ENCODE measurements at places on chromosomes 4 and X.
A peak's percentile ranks its signal among the peaks of the same experiment; 100 is the strongest.

- no peak for DNase-seq
Observed at GRCh38 chrX:152313529-152314302, 137.4 kb downstream of the GABRA3 start.

DNA sequence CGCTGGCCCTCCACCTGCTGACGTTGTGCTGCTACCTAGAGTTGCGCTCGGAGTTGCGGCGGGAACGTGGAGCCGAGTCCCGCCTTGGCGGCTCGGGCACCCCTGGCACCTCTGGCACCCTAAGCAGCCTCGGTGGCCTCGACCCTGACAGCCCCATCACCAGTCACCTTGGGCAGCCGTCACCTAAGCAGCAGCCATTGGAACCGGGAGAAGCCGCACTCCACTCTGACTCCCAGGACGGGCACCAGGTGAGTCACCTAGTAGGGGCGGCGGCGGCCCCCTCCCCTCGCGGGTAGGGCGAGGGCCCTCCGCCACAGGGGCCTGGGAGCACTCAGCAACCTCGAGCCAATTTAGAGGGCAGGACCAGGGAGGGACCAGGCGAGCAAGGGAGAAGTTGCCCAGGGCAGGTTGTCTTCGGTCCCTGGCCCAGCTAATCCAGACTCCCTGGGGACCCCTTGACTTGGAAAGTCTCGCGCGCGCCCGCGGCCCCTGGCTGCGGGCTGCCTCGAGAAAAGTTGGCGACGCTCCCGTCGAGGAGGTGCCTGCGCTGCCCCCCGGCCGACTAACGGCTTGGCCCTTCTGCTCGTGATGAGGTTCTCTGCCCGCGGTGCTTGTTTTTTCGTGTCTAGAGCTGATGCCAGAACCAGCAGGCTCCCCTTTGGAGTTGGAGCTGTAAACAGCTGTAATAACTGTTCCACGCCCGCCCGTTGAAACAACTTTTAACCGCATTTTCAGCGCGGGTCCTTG lies 717 bp downstream of the EDA start:
- no peak for DNase-seq

DNA sequence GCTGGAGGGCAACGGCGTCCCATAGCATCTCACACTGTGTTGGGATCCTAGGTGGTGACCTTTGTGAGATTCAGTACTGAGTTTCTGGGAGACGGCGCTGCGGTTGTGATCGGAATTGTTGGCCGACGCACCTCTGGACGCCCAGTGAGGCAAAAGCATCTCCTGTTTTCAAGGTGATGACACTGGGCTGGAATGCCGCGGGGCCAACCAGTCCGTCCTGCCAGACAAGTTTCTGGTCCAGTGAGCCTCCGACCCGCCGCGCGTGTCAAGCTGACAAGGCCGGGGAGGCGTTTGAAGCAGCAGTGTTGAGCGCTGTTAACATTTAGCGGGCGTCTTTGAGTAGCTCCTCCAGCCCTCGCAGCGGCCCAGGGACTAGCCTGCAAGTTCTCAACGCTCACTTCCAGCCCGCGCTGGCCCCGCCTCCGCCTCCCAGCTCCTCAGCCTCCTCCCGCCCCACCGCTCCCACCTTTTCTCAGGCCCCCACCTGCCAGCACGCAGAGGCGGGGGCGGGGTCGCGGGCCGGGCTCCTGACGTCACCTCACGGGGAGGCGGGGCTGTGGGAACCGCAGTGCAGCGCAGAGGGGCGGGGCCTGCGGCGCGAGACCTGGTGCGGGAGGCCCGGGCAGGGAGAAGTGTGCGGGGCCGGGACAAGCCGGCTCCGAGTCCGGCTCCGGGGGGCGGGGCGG lies 482 bp upstream of the CDS1 start:
- DNase-seq: peak; percentile 57

GRCh38 chr4:40552536-40552935 lies 77.1 kb downstream of the RBM47 start:
- DNase-seq: no peak

GRCh38 chr4:23648854-23649596 lies 240.8 kb downstream of the PPARGC1A start:
- DNase-seq: no peak

DNA sequence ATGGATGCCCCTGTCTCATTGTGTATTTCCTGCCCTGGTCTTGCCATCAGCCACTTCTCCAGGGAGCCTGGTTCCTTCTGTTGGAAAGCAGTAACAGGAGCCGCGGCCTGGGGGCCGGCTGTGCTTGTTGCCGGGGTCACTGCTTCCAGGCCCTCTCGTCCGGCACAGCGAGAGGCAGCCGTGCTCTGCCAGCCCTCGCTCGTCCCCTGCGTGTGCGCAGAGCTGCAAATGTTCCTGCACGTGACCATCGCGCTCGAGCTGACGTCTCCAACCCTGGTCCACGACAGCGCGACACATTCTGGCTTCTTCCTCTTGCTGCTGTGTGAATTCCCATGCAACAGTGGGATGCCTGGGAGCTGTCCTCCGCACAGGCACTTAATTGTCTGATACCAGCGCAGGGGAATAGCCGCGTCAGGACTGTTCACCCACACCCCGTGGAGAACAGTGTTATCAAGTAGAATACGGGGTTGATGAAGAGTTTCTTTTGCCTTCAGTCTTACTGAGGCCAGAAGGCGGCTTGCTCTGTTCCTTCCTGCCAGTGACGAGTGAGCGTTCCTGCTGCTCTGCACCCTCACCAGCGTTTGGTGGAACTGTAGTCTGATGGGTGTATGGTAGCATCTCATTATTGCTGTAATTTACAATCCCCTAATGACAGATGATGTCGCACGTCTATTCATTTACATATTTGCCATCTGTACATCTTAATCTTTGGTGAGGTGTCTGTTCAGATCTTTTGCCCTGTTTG lies 12.3 kb downstream of the PDE6B start:
- no peak for DNase-seq

- peak; percentile 73 for DNase-seq
Observed at GRCh38 chr4:78622253-78622979, 70.8 kb downstream of the ANXA3 start.

DNA sequence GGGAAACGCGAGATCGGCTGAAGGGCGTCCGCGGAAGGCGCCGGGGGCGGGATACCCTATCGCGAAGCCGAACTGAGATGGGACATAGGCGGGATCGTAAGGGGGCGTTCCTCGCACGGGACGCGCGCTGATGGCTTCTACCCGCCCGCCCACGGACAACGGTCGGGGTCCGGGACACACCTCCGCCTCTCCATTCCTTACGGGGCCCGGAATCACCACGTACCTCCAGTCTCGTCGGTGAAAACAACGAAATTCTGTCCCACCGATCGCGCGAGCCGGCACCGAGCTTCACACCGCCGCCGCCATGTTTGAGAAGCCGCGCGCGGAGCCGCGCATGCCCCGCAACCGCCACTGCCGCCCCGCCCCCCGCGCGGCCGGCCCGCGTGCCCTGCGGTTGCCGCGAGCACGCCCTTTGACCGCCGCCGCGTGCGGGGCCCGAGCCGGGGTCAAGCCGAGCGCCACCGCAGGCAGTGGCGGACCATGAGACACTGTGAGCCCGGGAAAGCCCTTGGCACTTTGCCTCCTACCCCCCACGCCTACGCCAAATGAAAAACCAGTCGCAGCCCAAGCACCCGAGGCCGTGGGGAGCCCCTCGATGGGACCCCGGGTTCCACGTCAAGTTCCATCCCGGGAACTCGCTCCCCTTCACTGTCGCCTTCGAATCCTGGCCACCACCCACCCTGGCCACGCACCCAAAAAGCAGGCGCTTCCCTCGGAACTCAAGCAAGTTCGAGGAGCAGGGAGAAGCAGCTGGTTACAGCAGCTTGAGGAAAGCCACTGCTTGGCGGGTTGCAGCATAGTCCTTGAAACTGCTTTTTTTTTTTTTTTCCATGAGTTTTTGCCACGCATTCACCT lies at the start of gene SCML2:
Gene SCML2, minus strand, starts transcription at position 320 of the 855 bp plus-strand sequence. CDS start 20,617 bp downstream, outside the sequence.
- peak; percentile 50 for DNase-seq

GRCh38 chr4:168636506-168637196 lies 139.8 kb downstream of the PALLD start:
- DNase-seq: peak; percentile 82

- DNase-seq: no peak
Observed at GRCh38 chr4:38210396-38211114, 250.4 kb downstream of the PTTG2 start.

GRCh38 chrX:2192584-2193272 lies 308.0 kb downstream of the DHRSX start:
- no peak for DNase-seq

Measured in ELR (cell line).